ENCODE measurements at places on chromosomes 2 and 18. TPM values are rescaled to one million over a fixed set of nuclear protein-coding genes. Genes with fewer than 3 reads are reported as not detected.

Gene UGT1A8
- 13.6 TPM for polyA plus RNA-seq

Gene SYT4
- polyA plus RNA-seq = not detected

Gene MC2R
- polyA plus RNA-seq = 0.01 TPM

Gene CROCC2
- polyA plus RNA-seq = not detected

Gene DNAH6
- not detected for polyA plus RNA-seq

Measured in small intestine (tissue), 16 donors.